HL-60 (cell line): ENCODE measurements at places on chromosomes 1 and 21.

GRCh38 chr1:216562383-216562782 lies 139.1 kb upstream of the USH2A start:
- no peak for DNase-seq

GRCh38 chr1:205064301-205064700 lies 20.0 kb downstream of the TMEM81 start:
- DNase-seq = no peak

DNA sequence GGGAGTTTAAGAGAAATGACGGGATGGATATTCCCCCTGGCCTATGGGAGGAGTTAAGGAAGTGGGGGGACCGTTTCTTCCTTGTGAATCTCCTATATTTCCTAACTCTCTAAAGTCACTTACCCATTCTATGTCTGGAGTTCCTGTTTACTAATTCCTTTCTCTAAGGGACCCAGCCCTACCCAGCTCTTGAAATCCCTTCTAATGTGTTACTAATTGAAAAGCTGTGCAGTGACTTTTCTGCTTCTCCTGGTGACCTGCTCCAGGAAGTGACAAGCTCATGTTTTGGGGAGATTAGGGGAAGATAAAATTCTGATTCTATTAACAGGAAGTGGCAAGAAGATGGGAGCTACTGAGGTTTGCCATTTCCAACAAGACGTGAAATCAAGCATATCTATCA lies 4.0 kb upstream of the SAMSN1 start:
- DNase-seq = no peak

GRCh38 chr1:206826394-206826793 lies 39.0 kb upstream of the IL20 start:
- no peak for DNase-seq

GRCh38 chr1:166888373-166889111 lies 12.5 kb upstream of the TADA1 start:
- no peak for DNase-seq

- no peak for DNase-seq
These were observed 180.7 kb downstream of the HIVEP3 start for GRCh38 chr1:41738006-41738405.

DNA sequence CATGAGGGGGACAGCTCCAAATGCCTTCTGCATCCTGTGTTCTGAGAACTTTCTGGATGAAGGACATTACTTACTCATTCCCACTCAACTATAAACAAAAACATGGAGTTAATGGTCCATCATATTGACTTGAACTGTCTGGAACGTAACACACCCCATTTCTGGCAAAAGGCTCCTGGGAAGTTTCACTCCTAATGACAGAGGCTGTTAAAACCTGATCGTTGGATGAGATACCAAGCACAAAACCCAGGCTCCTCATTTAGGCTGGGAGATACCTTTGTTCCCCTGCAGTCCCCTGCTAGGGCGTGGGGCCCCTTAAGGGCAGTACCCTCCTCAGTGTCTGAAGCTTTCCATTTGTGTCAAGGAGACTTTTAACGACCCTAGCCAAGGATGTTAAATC lies 78.9 kb downstream of the RHOU start:
- no peak for DNase-seq

GRCh38 chr1:230578616-230579015 lies 63.7 kb upstream of the COG2 start:
- no peak for DNase-seq

- peak; percentile 35 for DNase-seq
These were observed 3.4 kb downstream of the ADGRB2 start for GRCh38 chr1:31760471-31761470.

- DNase-seq = no peak
These were observed 247.6 kb upstream of the PBX1 start for GRCh38 chr1:164311377-164311776.

DNA sequence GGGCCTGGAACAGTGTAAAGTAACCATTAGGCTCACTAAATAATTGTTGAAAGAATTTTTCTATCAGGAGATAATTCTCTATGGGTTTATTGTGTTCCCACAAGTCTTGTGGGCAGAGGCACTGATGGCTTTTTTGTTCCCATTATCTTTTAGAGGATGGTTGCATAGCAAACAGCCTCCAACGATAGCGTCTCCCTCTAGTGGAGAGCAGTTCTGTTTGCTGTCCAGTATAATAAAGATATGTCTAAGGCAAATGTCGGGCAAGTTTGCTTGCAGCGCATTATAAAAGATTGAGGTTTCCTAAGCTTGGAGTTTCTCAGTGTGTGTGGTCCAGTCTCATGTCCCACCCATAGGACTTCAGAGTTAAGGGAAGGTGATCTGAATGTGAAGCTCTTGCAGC lies 1.3 kb upstream of the SLC6A17 start:
- no peak for DNase-seq

DNA sequence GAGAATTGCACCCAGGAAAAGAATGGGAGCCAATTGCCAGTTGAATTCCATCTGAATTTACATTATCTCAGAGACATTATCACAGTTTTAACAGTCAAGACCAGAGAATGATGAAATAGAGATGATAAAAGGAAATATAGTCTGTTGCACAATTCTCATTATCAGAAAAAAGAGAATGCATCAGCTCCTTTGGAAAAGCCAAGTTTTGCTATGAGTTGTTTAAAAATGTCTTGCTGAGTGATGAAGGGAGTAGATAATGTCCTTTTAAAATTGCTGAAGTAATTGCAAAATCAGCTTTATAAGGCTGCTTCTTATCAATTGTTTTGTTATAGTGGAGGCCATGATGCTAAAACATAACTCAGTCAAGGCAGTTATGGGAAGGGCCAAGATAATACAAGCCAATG lies 37.9 kb upstream of the EEIG2 start:
- DNase-seq = no peak

DNA sequence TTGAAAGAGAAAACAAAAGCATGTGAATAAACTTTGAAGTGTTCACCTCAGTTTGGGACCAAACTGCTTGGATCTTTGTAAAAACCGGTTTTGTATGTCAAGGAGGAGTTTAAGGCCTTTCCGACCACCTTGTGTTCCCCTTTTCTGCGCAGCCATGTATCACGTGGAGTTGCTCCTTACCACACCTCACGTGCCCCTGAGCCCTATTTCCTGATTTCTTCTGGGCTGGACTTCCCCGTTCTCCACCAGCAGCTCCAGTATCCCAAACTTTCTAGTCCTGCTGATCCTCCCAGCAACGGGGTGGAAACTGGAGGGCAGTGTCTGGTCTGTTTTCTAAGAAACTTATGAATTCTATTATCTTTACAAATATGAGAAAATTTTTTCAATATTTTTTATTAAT lies 1.6 kb upstream of the SH3D21 start:
- peak; percentile 85 for DNase-seq

DNA sequence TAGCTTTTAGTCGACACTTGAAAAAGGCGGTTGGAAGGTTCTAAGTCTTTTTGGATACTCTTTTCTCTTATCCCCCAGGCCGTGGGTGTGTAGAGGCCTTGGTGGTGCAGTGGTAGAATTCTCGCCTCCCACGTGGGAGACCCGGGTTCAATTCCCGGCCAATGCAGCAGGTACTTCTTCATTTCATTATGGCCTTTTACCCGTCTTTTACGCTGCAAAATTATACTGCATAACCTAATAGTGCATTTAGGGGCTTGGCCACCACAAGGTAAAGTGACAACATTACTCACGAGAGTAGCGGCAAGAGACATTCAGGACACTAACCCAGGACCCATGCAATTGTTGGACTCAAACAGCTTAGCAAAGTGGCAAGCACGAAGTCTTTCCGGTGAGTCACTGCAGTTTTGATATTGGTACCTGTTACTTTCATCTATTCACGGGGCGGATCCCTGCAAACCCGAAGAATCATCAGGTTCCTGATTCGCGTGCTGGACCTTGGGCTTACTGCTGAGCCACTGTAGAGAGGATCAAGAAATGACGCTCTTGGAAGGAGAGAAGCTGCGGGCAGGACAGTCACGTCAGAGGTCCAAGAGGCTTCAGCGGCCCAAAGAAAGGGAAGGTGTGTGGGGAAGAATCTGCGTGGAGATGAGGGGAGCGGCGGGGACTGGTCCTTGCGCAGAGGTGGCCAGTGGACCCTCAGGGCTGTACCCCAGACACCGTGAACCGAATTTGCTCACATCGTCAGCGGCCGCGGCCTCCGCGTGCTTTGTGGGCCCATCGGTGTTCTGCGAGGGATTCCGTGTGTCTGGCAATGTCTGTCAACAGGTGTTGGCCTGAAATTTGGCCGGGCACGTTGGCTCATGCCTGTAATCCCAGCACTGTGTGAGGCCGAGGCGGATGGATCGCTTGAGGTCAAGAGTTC lies 12.9 kb upstream of the RNU1-4 start:
- peak; percentile 38 for DNase-seq

DNA sequence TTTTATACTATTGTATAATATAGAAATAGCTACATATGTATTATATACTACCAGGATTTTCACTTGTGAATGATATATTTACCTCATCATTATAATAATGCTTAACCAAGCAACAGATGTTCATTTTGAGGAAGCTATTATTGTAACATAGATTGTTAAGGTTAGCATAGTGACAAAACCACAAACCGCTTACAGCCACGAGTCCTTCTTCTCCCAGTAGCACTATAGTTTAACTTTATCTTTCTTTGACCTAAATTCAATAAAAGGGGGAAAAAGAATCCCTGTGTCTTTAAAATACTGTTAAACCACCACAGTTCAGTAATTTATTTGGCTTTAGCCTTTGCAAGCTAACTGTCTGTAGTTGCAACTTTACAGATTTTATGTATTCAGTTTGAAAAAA lies 1039.4 kb upstream of the B3GALT2 start:
- peak; percentile 60 for DNase-seq

GRCh38 chr1:40711465-40712404 lies 20.2 kb downstream of the NFYC start:
- peak; percentile 11 for DNase-seq

- DNase-seq = no peak
These were observed 977.9 kb downstream of the ADGRL2 start for GRCh38 chr1:82778612-82779011.

DNA sequence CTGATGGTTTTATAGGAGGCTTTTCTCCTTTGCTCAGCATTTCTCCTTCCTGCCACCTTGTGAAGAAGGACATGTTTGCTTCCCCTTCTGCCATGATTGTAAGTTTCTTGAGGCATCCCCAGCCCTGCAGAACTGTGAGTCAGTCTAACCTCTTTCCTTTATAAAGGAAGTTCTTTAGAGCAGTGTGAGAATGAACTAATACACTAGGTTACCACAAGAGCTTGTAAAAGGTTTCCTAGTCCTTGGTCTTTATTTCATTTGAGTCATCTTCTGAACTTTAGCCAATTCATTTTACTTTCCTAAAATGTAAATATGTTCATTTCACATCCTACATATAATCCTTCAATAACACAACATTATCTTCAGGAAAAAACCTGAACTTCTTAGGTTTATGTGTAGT lies 365.3 kb downstream of the HHIPL2 start:
- no peak for DNase-seq

GRCh38 chr1:94107141-94107540 lies 13.8 kb downstream of the ABCA4 start:
- DNase-seq = no peak

GRCh38 chr1:198597690-198598430 lies 41.0 kb upstream of the PTPRC start:
- no peak for DNase-seq

DNA sequence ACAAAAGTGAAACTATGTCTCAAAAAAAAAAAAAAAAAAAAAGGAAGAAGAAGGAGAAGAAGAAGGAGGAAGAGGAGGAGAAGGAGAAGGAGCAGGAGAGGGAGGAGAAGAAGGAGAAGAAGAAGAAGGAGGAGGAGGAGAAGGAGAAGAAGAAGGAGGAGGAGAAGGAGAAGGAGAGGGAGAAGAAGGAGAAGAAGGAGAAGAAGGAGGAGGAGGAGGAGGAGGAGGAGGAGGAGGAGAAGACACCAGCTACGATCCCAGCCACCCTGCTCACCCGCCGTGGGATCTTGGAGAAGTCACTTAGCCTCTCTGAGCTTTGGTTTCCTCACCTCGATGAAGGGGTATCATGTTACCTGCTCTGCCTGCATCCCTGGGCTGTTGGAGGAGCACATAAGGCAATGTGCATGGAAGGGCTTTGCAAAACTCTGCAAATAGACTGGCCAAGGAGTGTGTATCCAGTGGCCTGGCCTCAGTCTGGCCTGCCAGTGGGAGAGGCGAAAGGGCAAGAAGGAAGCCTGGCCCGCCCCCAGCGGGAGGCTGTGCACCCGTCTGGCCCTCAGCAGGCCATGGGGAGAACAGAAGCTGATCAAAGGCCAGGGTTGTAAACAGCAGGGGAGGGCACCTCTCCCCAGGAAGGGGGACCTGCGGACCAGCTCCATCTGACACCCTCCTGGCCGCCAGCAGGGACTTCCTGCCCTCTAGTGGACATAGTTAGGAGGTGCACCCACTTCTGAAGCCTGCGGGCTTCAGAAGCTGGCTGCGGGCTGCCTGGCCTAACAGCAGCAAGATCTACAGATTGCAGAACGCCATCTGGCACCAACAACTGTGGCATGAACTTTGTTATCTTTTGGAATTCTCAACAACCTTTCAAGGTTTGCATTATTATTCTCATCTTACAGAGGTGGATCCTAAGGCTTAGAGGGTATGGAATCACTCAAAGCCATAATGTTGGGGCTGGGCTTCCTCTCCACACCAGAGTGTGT lies 19.2 kb upstream of the CDK18 start:
- DNase-seq = peak; percentile 52

GRCh38 chr1:154822233-154822632 lies 47.8 kb downstream of the KCNN3 start:
- no peak for DNase-seq

DNA sequence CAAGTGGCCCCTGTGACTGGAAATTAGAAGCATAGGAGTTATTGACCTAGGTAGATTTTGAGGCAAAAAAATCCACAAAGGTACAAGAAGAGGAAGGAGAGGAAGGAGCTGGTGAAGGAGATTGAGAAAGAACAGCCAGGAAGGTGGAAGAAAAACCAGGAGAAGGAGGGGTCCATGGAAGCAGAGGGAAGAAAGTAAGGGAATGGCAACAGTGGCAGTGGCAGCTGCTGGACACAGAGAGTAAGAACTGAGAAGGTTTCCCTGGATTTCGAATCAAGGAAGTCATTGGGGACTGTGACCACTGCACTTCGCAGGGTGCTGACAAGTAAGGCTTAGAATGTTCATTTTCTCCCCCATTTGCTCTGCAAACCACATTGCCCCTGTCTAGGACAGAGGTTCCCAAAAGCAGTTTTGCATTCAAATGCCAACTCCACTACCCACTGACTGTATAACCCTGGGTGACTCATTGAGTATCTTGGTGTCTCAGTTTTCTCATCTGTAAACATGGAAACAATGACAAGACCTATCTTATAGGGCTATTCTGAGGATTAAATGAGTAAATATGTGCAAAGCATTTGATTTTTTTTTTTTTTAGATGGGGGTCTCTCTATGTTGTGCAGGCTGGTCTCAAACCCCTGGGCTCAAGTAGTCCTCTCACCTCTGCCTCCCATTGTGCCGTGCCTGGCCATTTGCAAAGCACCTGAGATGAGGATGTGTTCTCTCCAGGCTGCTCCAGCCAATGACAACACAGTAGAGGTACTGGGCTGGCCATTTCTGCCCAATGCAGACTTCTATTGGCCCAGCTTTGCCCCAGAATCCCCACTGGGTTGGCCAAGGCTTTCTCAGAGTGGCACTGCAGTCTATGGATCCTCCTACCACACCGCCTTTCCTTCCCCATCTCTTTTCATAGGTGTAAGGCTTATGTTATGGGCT lies 9.3 kb upstream of the CAPN2 start:
- DNase-seq = no peak

- peak; percentile 43 for DNase-seq
These were observed 895 bp upstream of the UBR4 start for GRCh38 chr1:19210772-19211549.

GRCh38 chr1:248914796-248915381 lies 8.9 kb downstream of the PGBD2 start:
- no peak for DNase-seq

- DNase-seq = no peak
These were observed 38.7 kb downstream of the CHAF1B start for GRCh38 chr21:36423771-36424433.

- DNase-seq = no peak
These were observed 4.0 kb upstream of the ST6GALNAC3 start for GRCh38 chr1:76070538-76070937.
